ENCODE measurements at places on chromosomes 11 and 22. TPM values are rescaled to one million over a fixed set of nuclear protein-coding genes. Genes with fewer than 3 reads are reported as not detected.

- no peaks in the 10 kb centered on the region for H3K36me3 ChIP-seq
- no peak for DNase-seq
- no peak overlapping the region for H3K27ac ChIP-seq
- H3K4me3 ChIP-seq = no peak overlapping the region
These were observed 68.9 kb downstream of the C11orf91 start for GRCh38 chr11:33631749-33632091.

Gene ARHGAP42
- total RNA-seq = 0.31 TPM

Gene PANX2
- total RNA-seq = not detected

DNA sequence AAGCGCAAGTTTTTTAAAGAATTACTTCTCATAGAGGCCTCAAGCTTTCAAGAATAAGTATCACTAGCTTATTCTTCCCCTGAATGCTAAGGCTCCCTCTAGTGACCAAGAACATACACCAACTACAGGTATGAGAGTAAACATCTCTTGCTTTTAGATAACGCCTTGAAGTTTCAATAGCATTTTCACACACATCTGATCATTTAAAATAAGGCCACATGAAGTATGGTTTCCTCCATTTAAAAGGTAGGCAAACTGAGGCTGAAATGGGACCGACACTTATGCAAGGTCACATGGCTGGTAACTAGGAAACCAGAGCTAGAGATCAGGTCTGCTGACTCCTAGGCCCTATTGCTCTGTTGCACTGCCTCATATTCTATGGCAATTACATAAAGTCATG is 66.5 kb downstream of the CCDC34 start:
- no peaks in the 10 kb centered on the region for H3K4me1 ChIP-seq
- H3K27ac ChIP-seq = no peak overlapping the region
- H3K27me3 ChIP-seq = peaks cover 5% of the 10 kb centered on the region

DNA sequence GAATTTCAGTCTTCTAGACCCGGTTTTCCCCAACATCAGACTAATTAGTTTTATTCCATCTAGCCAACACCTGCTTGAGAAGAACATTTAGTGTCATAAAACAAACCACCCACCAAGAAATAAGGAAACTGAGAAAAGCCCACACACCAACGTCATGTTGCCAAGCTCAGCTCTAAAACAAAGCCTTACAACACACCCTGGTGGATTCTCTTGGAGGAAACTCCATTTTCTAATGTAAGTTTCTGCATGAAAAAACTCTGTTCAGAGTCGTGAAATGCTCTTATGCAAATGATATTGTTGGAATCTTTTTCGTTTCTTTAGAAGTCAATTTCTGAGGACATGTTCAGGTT is 105.0 kb upstream of the RAG2 start:
- peaks cover 3% of the 10 kb centered on the region for H3K36me3 ChIP-seq
- peaks cover 5% of the 10 kb centered on the region for H3K4me1 ChIP-seq
- H3K27ac ChIP-seq = no peak overlapping the region
- no peak overlapping the region for H3K4me3 ChIP-seq
- H3K27me3 ChIP-seq = peaks cover 62% of the 10 kb centered on the region

- H3K4me1 ChIP-seq = no peaks in the 10 kb centered on the region
- DNase-seq = no peak
- no peak overlapping the region for H3K27ac ChIP-seq
- H3K36me3 ChIP-seq = no peaks in the 10 kb centered on the region
- H3K27me3 ChIP-seq = no peaks in the 10 kb centered on the region
These were observed 62.7 kb upstream of the KIRREL3 start for GRCh38 chr11:127063241-127063640.

DNA sequence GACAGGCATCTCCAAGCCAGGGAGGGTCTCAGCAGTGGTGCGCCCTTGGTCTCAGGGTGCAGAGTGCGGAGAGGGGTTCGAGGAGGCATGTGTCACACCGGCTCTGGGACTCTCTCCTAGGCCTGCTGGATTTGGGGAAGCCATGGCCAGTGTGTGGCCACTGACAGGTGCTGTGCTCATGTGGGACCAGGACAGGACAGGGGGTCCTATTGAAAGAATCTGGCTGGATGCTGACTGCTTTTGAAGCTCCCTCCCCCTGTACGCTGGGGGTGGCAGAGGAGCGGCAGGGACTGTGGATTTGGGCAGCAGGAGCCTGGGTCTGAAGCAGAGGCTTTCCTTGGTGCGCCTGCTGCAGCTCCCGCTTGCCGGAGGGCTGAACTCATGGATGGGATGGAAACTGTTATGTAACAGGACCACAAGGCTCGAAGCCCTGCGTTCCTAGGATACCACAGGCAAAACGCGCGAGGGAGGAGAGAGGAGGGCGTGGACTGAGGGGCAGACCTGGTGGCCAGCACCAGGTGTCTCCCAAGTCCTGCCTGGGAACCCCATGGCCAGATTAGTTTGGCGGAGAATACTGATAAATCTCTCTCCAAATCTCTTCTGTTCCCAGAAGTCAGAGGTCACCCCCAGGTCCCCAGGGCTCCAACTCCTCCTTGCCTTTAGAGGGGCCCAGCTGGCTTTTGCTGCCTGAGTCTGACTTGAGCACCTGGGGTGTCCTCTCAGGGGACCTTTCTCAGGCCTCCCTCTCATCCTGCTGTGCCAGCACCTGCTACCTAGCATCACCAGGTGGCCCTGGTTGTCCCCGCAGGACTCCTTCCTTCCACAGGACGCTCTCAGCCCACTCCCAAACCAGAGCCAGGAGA is 13.8 kb upstream of the TEF start:
- H3K4me3 ChIP-seq = no peak overlapping the region
- H3K27me3 ChIP-seq = peaks cover 7% of the 10 kb centered on the region
- no peak overlapping the region for H3K27ac ChIP-seq
- DNase-seq = no peak

GRCh38 chr22:32040324-32040904 is 2.6 kb upstream of the SLC5A1 start:
- no peak overlapping the region for H3K4me3 ChIP-seq
- H3K36me3 ChIP-seq = peaks cover 6% of the 10 kb centered on the region
- DNase-seq = no peak
- no peak overlapping the region for H3K27ac ChIP-seq
- peaks cover 78% of the 10 kb centered on the region for H3K27me3 ChIP-seq
- H3K4me1 ChIP-seq = peaks cover 10% of the 10 kb centered on the region

- H3K4me3 ChIP-seq = no peak overlapping the region
- no peaks in the 10 kb centered on the region for H3K27me3 ChIP-seq
- DNase-seq = no peak
These were observed 252.1 kb upstream of the ARHGAP42 start for GRCh38 chr11:100434821-100435641.

Gene MALAT1
- 29,025 TPM for total RNA-seq

GRCh38 chr22:30209642-30210041 is 36.9 kb downstream of the LIF start:
- H3K36me3 ChIP-seq = no peaks in the 10 kb centered on the region
- H3K27ac ChIP-seq = peak overlapping the region; percentile 72
- no peak overlapping the region for H3K4me3 ChIP-seq
- no peaks in the 10 kb centered on the region for H3K27me3 ChIP-seq
- H3K4me1 ChIP-seq = peaks cover 16% of the 10 kb centered on the region

Gene CD44
- 1,118 TPM for total RNA-seq

Gene CELSR1
- 6.0 TPM for total RNA-seq

- H3K36me3 ChIP-seq = peaks cover 15% of the 10 kb centered on the region
- H3K4me1 ChIP-seq = peaks cover 49% of the 10 kb centered on the region
- no peaks in the 10 kb centered on the region for H3K27me3 ChIP-seq
- H3K27ac ChIP-seq = peak overlapping the region; percentile 92
- peak overlapping the region; percentile 91 for H3K4me3 ChIP-seq
These were observed 634 bp downstream of the TIMM8B start for GRCh38 chr11:112085822-112086421.

DNA sequence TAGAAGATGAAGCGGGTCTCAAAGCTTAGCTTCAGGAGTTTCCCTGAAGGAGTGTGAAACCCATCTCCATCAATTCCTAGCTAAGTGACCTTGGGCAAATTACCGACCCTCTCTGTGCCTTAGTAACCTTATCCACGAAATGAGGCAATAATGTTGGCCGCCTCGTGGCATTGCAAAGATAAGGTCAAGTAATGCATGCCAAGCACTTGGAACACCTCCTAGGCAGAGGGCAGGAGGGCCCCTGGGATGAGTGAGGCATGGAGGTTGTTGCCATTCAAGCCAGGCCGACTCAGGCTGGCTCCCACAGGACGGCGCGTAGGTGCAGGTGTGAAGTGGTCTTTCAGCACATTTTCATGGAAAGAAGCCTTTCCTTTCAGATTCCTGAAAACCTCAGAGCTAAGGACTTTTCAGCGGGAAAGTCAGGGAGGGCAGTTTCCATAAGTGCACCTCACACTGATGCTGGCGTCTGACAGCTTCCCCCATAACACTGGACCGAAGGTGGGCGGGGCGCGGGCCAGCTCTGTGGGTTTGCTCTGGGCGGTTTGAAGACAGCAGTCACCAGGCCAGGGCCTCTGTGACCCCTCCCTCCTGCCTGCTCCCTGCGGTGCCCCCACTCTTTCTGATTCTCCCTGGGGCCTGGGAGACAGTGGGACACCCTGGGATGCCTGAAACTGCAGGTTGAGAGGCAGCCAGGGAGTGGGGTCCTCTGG is 25.2 kb downstream of the RPS6KA4 start:
- H3K36me3 ChIP-seq = peaks cover 2% of the 10 kb centered on the region
- no peak for DNase-seq
- no peak overlapping the region for H3K4me3 ChIP-seq
- H3K27me3 ChIP-seq = peaks cover 24% of the 10 kb centered on the region

Gene CCDC87
- total RNA-seq = 2.3 TPM

Gene C11orf65
- 1.7 TPM for total RNA-seq

Gene SAAL1
- total RNA-seq = 18.2 TPM

DNA sequence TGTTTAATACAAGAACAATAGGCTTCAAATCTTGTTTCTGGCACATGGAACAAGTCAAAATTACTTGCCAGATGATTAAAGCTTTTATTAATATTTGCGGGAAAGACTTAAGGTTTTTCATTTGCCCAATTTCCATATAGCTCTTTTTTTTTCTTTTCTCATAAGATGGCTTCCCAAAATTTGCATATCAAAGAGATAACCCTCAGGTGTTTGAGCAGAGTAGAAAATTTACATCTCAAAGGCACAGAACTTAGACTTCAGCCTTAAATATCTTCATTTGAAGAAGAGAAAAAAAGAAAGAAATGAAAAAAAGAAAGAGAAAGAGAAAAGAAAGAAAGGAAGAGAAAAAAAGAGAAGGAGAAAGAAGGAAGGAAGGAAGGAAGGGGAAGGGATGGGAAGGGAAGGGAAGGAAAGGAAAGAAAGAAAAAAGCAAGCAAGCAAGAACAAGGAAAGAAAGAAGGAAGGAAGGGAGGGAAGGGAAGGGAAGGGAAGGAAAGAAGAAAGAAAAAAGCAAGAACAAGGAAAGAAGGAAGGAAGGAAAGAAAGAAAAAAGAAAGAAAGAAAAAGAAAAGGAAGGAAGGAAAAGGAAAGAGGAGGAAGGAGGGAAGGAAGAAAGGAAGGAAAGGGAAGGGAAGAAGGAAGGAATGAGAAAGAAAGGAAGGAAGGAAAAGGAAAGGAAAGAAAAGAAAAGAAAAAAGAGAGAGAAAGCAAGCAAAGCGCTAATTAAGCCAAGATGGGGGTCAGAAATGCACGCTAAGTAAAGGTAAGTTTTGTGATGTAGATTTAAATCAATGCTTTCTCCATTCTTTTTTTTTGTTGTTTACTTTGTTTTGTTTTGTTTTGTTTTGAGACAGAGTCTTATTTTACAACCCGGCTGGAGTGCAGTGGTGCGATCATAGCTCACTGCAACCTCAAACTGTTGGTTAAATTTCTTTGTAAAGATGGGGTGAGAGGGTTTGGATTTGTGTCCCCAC is 20.2 kb upstream of the IFITM3 start:
- H3K27me3 ChIP-seq = no peaks in the 10 kb centered on the region
- no peak overlapping the region for H3K4me3 ChIP-seq
- peaks cover 12% of the 10 kb centered on the region for H3K4me1 ChIP-seq
- no peak overlapping the region for H3K27ac ChIP-seq
- no peak for DNase-seq

DNA sequence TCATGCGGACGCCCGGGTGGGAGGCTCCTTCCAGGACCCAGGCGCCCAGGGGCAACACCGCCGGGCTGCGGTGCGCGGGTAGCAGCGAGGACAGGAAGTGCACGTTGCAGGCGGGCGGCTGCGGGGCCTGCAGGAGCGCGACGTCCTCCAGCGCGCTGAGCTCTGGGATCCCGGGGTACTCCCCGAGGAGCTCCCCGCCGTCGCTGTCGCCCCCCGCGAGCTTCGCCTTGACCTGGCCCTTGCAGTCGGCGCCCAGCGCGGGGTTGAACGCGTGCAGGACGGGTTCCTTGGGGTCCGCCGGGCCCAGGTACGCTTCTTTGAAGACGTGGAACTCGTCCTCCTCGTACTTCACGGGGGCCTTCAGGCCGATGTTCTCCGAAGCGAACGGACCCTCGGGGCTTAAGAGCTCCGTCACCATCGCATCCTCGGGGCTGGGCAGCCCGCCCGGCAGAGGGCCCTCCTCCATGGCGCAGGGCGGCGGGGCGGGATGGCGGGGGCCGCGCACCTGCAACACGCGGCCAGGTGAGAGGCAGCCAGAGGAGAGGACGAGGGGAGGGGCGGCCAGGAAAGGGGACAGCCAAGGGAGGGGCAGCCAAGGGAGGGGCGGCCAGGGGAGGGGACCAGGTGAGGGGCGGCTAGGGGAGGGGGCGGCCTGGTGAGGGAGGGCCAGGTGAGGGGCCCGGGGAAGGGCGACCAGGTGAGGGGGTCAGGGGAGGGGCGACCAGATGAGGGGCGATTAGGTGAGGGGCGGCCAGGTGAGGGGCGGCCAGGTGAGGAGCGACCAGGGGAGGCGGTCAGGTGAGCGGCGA is 921 bp downstream of the TESMIN start:
- peak overlapping the region; percentile 87 for H3K4me3 ChIP-seq
- peaks cover 12% of the 10 kb centered on the region for H3K4me1 ChIP-seq
- no peaks in the 10 kb centered on the region for H3K27me3 ChIP-seq
- DNase-seq = no peak
- H3K36me3 ChIP-seq = peaks cover 2% of the 10 kb centered on the region

DNA sequence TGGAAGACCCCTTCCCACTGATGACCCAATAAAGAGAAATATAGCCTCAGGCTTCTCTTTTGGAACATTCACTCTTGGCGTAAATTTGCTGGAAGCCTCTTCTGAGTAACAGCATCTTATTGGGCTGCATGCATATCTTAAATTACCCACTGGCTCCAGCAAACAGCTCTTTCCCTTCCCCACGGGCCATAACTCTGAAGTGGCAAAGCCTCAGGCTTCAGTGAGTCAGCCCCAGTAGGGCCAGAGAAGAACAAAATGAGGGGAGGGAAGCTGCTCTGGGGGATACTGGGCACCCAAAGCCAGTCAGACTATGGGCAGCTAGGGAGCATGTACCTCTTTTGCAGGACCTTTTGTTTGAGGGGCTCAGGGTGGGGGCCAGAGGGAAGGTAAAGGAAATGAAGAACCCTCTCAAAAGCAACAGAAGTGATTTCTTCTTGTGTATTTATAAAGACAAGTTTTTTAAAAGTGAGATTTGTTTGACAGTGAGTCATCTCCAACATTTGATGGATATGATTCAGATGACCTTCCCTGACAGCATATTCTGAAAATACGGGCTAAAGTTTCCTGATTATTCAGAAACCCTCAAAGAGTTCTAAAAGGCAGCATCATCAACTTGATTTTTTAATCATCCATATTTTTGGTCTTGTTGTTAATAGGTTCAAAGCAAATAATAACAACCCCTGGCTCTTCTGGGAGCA is 203.4 kb downstream of the KIF18A start:
- no peaks in the 10 kb centered on the region for H3K36me3 ChIP-seq
- no peaks in the 10 kb centered on the region for H3K4me1 ChIP-seq
- no peak for DNase-seq
- H3K27ac ChIP-seq = no peak overlapping the region
- no peaks in the 10 kb centered on the region for H3K27me3 ChIP-seq

All from T-helper 17 cell (primary cell).